Esophagus squamous epithelium (tissue), 5 donors: ENCODE measurements at places on chromosomes 12 and 14.

GRCh38 chr14:58829594-58829993 lies 191.8 kb downstream of the DACT1 start:
- no peak for DNase-seq
- H3K27me3 ChIP-seq, result no peaks in the 10 kb centered on the region
- no peak overlapping the region for H3K27ac ChIP-seq
- no peaks in the 10 kb centered on the region for H3K4me1 ChIP-seq

DNA sequence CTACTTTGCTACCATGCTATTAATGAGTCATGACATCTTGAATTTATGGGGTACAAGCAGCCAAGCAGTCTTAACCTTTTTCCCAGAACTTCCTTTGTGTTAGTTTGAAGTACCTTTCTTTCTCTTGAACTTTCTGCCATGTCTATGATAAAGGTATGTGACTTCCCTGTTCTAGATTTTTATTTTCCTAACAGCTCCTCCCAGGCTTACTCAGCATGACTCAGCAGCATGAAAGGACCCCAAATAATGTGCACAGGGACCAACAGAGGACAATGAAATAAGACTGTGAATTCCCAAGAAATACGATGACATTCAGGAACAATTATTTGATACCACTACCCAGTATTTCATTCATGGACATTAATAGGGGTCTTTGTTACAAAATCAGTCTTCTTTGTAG lies 60.0 kb downstream of the TTC6 start:
- H3K4me3 ChIP-seq, result no peak overlapping the region
- H3K36me3 ChIP-seq, result no peaks in the 10 kb centered on the region
- DNase-seq, result no peak
- no peaks in the 10 kb centered on the region for H3K27me3 ChIP-seq
- H3K27ac ChIP-seq, result no peak overlapping the region
- no peaks in the 10 kb centered on the region for H3K4me1 ChIP-seq

DNA sequence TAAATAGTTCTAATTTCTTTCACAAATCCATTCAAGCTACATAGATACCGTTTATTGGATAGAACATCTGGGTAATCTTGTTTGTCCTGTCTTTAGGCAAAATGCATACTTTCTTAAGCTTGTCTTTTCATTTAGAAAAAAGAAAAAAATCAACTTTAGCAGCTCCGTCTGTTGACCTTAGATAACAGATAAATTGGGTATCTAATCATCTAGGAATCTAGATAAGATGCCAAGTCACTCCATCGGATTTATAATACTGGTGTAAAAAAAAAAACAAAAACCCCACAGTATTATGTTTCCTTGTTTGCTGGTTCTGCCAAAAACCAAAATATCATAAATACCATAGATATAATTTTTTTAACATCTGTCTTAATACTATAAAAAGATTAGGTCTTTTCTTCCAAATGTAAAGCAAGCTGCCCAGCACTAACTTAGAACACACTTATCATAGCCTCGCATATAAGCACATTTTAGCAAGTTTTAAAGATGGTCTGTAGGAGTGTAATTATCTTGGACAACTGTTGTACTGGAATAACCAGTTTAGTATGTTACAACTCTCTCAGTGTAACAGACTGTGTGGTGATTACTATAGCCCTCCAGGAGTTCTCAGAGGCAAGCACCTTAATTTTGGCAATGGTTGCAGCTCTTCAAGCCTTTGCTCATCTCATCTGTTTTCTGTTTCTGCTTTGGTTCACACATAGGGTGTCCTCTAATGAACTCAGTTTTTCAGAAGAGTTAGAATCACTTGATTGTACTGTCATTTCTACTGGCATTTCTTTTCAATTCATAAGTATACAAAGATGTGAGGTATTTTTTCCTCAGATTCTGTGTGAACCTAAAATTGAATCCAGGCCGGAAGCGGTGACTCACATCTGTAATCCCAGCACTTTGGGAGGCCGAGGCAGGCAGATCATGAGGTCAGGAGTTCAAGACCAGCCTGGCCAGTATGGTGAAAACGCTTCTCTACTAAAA lies 83.1 kb downstream of the ANO6 start:
- peaks cover 13% of the 10 kb centered on the region for H3K4me1 ChIP-seq
- no peak for DNase-seq
- no peaks in the 10 kb centered on the region for H3K36me3 ChIP-seq
- no peak overlapping the region for H3K4me3 ChIP-seq

DNA sequence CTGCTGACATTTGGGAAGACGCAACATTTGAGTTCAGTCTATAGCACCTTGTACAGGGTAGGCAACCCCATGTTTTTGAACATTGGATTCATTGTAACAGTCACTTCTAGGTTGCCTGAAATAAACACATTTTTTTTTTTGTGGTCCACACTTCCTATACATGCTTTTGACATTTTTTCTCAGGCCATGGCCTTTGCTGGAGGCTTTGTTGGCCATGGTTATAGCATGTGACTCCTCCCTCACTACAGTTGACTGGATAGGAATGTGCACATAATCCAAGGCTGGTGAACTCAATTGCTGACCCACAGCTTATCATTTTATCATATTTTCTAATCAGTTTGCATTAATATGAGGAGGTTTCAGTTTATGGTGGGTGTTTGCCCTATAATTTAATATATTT lies 60.6 kb downstream of the TMEM117 start:
- no peak for DNase-seq
- no peaks in the 10 kb centered on the region for H3K27me3 ChIP-seq
- no peaks in the 10 kb centered on the region for H3K36me3 ChIP-seq
- H3K4me1 ChIP-seq, result peaks cover 8% of the 10 kb centered on the region
- no peak overlapping the region for H3K27ac ChIP-seq
- H3K4me3 ChIP-seq, result no peak overlapping the region

- no peak for DNase-seq
- H3K4me1 ChIP-seq, result no peaks in the 10 kb centered on the region
- no peak overlapping the region for H3K27ac ChIP-seq
- no peaks in the 10 kb centered on the region for H3K36me3 ChIP-seq
These were observed 262.4 kb upstream of the PDE3A start for GRCh38 chr12:20105943-20106342.

DNA sequence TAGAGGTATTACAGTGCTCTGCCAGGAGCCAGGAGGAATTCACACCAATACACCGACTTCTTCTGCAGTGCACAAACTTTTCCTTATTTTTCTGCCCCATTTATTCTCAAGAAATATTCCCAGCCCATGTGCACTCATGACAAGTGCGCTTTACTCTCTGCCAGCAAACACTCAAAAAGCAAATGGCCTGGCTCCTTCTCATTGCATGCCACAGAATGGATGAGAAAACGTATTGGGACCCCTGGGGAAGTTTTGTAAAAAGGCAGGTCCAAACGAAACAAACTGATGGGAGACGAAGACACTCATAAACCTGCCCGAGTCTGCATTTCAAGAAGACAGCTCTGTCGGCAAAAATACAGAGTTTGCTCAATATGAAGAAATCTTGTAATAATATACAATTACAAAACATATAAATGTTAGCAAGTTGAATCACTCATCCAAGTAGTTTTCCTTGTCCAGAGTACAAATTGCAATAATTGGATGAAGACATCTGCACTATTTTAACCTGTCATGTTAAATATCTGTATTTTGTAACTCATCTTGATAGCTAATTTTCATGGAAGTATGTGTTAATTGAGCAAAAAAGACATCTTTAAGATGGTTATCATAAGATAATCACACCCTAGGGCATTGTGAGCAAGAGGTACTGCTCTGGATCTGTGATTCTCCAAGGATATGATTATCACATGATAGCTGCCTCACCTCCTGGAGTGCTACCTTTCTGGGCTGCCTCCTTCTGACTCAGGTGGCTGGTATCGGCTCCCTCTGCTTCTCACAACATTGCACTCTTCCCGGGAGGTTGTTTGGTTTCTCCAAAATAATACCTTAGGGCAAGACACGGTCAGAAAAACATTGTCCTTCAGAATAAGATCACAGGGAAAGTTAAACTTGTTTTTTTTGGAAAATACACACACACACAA lies 260.8 kb upstream of the G2E3 start:
- H3K27ac ChIP-seq, result no peak overlapping the region
- H3K27me3 ChIP-seq, result no peaks in the 10 kb centered on the region
- H3K36me3 ChIP-seq, result no peaks in the 10 kb centered on the region
- H3K4me1 ChIP-seq, result no peaks in the 10 kb centered on the region
- no peak overlapping the region for H3K4me3 ChIP-seq
- DNase-seq, result no peak
